Fibroblast of the aortic adventitia (primary cell): ENCODE measurements at places on chromosomes 11 and 22.

DNA sequence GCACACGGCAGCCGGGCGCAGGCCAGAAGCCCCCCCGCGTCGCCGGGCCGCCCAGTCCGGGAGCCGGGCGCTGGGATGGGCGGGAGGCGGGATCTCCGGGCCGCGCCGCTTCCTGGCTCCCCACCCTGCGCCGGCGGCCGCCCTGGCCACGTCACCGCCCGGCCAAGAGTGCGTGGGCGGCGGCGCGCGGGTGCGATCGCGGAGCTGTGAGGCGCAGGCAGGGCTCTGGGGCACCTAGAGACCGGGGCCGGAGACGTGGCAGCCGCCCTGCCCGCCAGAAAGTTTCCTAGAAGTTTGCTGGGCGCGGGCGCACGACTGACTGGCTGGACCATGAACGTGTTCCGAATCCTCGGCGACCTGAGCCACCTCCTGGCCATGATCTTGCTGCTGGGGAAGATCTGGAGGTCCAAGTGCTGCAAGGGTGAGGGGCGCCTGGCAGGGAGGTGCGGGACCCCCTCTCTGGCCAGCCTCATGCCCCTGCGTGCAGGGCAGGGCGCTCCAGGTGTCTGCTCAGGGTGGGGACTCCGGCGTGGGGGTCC is at the start of gene KDELR3:
KDELR3 (plus strand) TSS at position 193 of the 539 bp plus-strand sequence; CDS start at position 331, 138 bp downstream.
- peak; percentile 63 for DNase-seq

DNA sequence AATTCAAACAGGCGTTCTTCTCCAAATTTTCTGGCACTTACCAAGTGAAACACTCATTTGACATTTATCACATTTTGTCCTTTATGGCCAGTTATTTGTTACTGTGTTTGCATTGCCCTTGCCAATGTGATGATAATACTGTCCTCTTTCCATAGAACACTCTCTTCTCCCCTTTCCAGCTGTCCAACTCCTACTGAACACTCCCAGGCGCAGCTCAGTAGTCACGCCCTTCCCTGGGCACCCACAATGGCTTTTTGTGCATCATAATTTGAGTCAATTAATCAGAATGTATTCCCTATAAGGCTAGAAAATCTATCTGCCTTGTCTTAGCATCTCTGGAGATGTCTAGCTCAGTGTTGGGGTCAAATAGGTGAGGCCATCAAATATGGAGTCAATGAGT is 21.2 kb upstream of the B3GAT1 start:
- no peak for DNase-seq

DNA sequence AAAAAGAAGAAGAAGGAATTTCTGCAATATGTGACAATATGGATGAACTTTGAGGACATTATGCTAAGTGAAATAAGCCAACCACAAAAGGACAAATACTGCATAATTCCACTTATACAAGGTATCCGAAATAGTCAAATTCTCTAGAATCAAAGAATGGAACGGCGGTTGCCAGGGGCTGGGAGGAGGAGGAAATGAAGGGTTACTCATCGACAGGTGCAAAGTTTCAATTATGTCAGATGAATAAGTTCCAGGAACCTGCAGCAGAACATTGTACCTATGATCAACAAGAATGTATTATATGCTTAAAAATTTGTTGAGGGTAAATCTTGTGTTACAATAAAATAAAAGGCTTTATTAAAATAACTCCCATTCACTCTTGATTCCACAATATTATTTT is 49.0 kb downstream of the SC5D start:
- DNase-seq: no peak

GRCh38 chr11:64369440-64370421 is 10.8 kb downstream of the RPS6KA4 start:
- no peak for DNase-seq

GRCh38 chr22:17314487-17314886 is 54.8 kb upstream of the CECR2 start:
- no peak for DNase-seq

- no peak for DNase-seq
These were observed 388.8 kb downstream of the LUZP2 start for GRCh38 chr11:24885580-24886173.

- no peak for DNase-seq
These were observed 12.2 kb downstream of the TMPRSS13 start for GRCh38 chr11:117916956-117917355.

GRCh38 chr22:27228771-27229170 is 571.4 kb downstream of the MIAT start:
- DNase-seq: no peak

- DNase-seq: no peak
These were observed 15.0 kb downstream of the SYTL2 start for GRCh38 chr11:85795712-85796487.

DNA sequence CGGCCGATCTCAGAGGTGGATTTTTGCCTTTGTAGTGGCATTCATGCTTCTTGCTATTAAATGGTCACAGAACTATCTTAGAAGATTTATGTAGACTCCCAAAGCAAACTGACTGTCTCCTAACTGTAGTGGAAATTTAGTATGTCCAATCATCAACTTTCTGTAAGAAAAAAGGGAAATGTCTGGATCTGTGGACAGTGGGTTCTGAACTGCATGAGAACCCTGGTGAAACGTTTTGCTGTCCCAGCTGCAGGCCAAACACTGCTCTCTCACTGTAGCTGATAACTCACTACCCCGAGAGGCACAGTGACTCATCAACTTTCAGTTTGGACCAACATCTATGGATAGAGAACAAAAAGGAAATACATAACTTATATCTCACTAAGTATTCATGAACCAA is 387.1 kb downstream of the SOX6 start:
- peak; percentile 91 for DNase-seq

- DNase-seq: peak; percentile 85
These were observed 121.5 kb downstream of the CCDC34 start for GRCh38 chr11:27241311-27242122.

DNA sequence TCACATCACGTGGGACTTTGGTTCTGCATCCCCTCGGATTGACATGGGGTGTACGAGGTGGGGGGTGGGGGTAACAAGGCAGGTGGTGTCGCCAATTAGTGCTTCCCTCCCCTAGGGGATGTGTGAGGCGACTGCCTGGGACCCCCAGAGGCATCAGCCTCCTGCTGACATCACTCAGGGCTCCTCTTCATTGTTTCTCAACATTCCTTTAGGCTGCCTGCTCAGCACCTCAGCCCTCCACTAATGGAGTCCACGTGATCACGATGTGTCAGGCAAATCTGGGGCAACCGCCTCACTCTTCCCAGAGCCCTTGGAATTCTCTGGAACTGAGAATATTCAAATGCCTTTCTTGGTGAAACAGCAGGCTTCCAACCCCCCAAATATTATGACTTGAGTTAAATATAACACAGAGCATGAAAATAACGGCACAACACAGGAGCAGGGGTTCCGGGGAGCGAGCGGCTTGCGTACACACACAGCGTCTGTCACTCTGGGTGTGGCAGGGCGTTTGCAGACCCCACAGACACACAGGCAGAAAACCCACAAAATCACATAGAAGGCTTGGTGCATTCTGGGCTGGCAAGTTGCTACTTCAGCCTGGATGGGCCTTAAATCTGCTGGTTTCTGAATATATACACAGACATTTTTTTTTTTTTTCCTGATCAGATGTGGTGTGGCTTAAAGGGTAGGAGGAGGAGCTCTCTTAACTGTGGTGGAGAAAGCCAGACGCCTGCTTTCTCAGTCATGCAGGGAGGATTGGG is 170.1 kb upstream of the CADM1 start:
- DNase-seq: no peak

- DNase-seq: no peak
These were observed 151.3 kb downstream of the CEP164 start for GRCh38 chr11:117478926-117479325.

DNA sequence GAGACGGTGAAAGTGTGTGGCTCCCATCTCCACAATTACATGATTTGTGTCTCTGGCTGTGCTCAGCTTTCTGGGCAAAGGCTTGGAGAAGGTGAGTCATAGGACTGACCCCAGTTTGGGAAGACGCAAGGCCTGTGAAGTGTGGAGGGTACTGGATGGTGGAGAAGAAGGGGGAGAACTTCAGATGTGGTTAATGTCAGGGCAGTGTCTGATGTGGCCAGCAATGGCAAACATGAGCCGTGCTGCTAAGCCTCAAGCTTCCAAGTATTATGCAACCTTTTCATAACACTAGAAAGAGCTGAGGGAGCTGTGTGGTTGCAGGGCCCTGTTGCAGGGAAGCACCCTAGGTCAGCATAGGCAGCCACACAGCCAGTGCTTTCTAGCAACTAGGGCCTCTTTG is 110.9 kb downstream of the NTM start:
- no peak for DNase-seq
